ENCODE measurements at places on chromosomes 5 and 9. TPM values are rescaled to one million over a fixed set of nuclear protein-coding genes. Genes with fewer than 3 reads are reported as not detected.

GFI1B gene
- total RNA-seq, result not detected

NRARP gene
- total RNA-seq, result 1.2 TPM

SEC24A gene
- 20.6 TPM for total RNA-seq

ANKRD18B gene
- total RNA-seq, result not detected

TGFBI gene
- total RNA-seq, result 9.3 TPM

PGM5 gene
- total RNA-seq, result not detected

SPAG8 gene
- 3.4 TPM for total RNA-seq

SH3GLB2 gene
- 98.7 TPM for total RNA-seq

FSD1L gene
- total RNA-seq, result 4.9 TPM

GPR150 gene
- total RNA-seq, result 1.0 TPM

PANK3 gene
- total RNA-seq, result 51.3 TPM

CCNJL gene
- total RNA-seq, result 0.17 TPM

DNA sequence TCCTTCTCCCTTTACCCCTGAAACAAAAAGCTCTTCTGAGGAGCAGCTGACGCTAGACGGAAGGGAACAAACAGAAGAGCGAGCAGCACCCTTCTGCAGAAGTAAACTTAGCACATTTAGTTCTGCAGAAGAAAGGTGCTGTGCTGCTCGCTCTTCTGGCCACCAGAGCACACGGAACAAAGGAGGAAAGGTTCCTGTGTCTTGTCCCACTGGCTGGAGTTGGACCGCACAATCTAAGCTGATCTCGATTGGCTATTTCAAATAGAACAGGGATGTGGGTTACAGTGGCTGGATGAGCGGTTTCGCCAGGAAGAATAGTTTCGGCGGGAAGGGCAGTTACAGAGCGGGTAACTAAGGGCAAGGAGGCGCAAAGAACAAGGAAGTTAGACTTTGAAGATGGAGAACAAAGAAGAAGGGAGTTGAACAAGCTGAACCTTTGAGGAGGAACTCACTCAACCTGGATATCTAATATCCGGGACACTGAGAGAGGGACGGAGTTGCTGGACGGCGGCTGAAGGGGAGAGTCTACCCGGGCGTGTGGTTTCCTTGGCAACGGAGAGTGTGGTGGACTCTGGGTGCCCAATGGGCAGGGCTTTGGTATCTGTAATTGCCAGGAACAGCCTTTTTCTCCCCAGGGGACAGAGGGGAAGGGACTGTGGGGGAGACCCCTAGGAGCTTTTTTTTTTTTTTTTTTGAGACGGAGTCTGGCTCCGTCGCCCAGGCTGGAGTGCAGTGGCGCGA is 7.1 kb downstream of the GTF3C5 start:
- DNase-seq, result no peak

GRCh38 chr9:14517154-14517906 is 175.9 kb downstream of the ZDHHC21 start:
- DNase-seq, result no peak

- no peak for DNase-seq
These were observed 23.4 kb downstream of the DMRTA1 start for GRCh38 chr9:22469928-22470544.

- DNase-seq, result no peak
These were observed 318.4 kb upstream of the SEMA6A start for GRCh38 chr5:116892993-116893392.

GRCh38 chr9:114049441-114050225 is 28.5 kb downstream of the AMBP start:
- DNase-seq, result no peak

DNA sequence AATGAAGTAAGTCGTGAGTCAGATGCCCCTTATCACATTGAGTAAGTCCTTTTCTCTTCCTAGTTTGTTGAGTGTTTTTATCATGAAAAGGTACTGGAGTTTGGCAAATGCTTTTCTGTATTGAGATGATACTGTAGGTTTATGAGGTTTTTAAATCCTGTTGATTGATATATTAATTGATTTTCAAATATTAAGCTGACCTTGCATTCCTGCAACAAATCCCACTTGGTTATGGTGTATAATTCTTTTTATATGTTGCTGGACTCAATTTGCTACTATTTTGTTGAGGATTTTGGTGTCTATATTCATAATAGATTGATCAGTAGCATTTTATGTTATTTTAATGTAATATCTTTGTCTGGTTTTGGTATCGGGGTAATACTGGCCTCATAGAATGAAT is 81.0 kb upstream of the BNC2 start:
- no peak for DNase-seq

GRCh38 chr5:79697222-79698170 is 7.9 kb downstream of the CMYA5 start:
- no peak for DNase-seq

DNA sequence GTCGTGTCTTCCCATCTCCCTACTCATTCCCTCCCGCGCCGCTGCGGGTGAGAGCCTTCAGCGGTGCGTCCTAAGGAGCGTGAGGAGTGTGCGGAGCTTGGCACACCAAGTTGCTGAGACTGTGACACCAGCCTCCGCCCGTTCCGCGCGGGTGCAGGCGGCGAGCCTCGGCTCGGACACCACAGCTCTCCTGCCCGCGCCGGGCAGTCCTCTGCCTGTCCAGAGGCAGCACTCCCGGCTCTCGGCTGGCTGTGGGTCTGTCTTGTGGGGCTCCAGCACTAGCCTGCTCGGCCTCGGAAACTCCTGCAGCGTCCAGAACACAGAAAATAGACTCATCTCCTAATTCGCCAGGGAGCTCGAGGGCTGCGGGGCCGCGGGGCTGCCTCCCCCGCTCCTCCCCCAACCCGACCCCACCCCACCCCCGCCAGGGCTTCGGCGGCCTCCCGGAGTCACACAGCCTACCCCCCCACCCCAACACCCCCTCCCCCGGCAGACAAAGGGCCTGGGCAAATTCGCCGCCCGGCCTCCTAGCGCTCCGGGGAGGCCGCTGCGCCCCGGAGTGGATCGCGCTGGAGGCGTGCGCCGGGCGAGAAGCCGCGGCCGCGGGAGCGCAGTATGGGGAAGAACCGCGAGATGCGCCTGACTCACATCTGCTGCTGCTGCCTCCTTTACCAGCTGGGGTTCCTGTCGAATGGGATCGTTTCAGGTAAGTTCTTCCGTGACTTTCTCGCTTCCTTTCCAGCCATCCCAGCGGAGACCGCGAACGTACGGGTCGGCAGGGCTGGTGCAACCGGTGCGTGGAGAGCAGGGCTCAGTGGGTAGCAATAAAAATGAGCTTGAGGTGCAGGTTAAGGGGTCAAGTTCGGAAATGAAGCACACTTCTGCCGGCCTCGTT is at the start of gene ADAMTS19:
TSS of gene ADAMTS19 (plus strand) at position 522 of the 895 bp plus-strand sequence. CDS start at position 616, 94 bp downstream.
- DNase-seq, result peak; percentile 32

GRCh38 chr5:169063316-169063953 is 237.5 kb downstream of the SLIT3 start:
- no peak for DNase-seq

GRCh38 chr5:132103332-132103951 is 29.9 kb downstream of the CSF2 start:
- DNase-seq, result peak; percentile 60

DNA sequence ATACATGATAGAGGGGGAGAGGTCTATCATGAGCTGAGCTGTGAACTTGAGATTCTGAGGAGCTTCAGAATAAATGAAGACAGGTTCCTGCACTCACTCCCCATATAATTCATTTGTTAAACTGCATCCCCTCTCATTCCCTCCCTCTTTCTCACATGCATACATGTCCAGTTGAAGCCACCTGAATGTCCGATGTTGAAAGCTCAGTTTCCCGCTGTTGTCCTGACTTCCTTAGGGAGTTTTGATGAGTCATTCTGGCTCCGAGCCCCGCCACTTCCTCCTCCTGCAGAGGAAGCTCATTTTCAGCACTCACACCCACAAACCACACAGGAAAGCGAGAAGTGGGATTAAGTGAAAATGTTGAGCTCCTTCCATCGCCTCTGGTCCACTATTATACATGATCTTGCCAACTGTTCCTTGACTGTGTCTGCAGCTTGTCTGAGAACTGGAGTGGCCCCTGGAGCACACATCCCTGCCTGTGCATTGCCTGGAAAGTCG is 121.2 kb downstream of the CEMIP2 start:
- no peak for DNase-seq

GRCh38 chr5:147813696-147814095 is 17.8 kb downstream of the SPINK1 start:
- no peak for DNase-seq

- DNase-seq, result no peak
These were observed 322.4 kb downstream of the TMEM167A start for GRCh38 chr5:82754759-82755158.

DNA sequence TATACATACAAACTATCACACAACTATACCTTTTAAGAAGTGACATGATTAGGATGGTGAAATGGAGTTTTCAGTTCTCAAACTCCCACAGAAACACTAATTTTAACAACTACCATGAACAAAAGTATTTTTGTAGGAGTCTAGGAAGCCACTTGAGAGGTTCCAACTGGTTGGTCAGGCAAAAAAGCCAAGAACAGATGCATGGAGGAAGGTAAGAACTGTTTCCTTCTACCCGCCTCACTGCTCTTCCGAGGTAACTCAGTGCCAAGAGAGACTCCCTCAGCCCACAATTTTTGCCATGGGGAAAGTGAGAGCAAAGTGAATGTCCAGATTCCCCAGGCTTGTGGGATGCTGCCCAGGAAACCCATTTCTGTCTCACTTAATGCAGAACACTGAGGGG is 15.7 kb downstream of the BTNL8 start:
- DNase-seq, result no peak

GRCh38 chr5:152736906-152737305 is 331.8 kb upstream of the NMUR2 start:
- DNase-seq, result no peak

- no peak for DNase-seq
These were observed 92.7 kb downstream of the KCNIP1 start for GRCh38 chr5:170596482-170597044.

DNA sequence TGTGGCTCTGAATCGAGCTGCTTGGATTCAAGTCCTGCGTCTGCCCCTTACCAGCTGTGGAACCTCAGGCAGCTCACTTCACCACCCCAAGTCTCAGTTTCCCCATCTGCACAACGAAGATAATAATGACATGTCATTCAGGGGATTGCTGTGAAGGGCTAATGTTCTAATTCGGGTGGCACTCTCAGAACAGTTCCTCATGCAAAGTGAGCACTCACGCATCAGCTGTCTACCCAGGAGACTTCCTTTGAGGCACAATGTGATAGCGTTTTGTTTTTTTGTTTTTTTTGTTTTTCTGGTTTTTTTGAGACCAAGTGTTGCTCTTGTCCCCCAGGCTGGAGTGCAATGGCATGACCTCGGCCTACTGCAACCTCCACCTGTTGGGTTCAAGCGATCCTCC is 56.4 kb downstream of the NTNG2 start:
- no peak for DNase-seq

- no peak for DNase-seq
These were observed 634.4 kb upstream of the C9orf72 start for GRCh38 chr9:28207657-28208056.

- DNase-seq, result no peak
These were observed 374.9 kb downstream of the TLE1 start for GRCh38 chr9:81314490-81314889.

GRCh38 chr9:78811622-78812276 is 514.8 kb downstream of the PSAT1 start:
- DNase-seq, result no peak

Data from activated naive CD8-positive, alpha-beta T cell treated with anti-CD3 and anti-CD28 coated beads, Interleukin-2, amount 10 ng/mL, durations not matched to agents 7 days and 5 days (primary cell).